ENCODE measurements at places on chromosomes 5 and 9.

- DNase-seq, result peak; percentile 78
These were observed 111.8 kb upstream of the FCN2 start for GRCh38 chr9:134768709-134769351.

- no peak for DNase-seq
These were observed 24.7 kb downstream of the TPPP start for GRCh38 chr5:668283-668995.

DNA sequence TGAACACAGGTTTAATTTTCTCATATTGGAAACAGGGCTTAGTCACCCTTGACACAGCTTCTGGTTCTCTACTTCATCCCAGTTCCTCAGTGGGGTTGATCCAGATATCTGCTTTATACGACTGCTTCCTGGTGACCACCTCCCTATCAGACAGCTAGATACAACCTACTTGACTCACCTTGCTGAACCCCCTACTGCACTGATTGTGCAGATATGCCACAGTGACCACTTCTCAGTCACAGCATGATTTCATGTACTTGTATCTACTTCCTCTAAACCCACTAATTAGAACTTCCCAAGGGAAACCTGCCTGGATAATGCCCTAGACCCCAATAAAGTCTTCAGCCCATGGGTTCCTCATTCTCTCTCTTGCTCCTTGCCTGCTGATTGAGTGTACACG is 18.4 kb upstream of the RFK start:
- no peak for DNase-seq

DNA sequence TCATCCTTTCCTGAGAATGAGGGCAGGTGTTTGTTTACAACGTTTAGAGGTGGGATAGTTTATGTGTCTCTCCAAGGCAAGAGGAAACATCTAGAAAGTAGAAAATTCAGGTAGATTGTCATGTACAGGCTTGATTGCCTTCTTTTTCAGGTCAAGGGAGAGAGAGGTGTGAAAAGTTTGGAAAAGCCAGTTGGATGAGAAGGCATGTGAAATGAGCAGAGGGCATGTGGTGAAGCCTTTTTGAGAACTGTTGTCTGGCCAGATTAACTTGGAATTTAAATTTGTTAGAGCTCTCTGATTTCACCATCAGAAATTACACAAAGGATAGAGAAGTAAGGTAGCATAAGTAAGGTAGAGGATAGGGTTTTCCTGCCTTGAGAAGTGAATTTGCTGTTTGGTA is 74.6 kb downstream of the SNX24 start:
- DNase-seq, result no peak

GRCh38 chr9:8660383-8660782 is 860.8 kb upstream of the DMAC1 start:
- peak; percentile 81 for DNase-seq

DNA sequence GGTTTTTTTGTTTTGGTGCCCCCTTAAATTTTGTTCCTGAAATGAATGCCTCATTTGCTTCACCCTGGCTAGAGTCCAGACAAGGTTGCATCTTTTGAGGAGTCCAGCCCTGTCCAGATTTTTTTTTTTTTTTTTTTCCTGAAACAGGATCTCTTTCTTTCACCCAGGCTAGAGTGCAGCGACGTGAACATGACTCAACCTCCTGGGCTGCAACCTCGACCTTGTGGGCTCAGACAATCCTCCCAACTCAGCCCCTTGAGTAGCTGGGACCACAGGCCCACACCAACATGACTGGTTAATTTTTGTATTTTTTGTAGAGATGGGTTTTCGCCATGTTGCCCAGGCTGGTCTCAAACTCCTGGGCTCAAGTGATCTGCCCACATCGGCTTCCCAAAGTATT is 469.0 kb upstream of the BRINP1 start:
- no peak for DNase-seq

- DNase-seq, result no peak
These were observed 42.2 kb upstream of the AFAP1L1 start for GRCh38 chr5:149229298-149229937.

- DNase-seq, result no peak
These were observed 151.8 kb upstream of the GDNF start for GRCh38 chr5:37991301-37992299.

GRCh38 chr9:16708656-16709435 is 161.6 kb downstream of the BNC2 start:
- peak; percentile 40 for DNase-seq

DNA sequence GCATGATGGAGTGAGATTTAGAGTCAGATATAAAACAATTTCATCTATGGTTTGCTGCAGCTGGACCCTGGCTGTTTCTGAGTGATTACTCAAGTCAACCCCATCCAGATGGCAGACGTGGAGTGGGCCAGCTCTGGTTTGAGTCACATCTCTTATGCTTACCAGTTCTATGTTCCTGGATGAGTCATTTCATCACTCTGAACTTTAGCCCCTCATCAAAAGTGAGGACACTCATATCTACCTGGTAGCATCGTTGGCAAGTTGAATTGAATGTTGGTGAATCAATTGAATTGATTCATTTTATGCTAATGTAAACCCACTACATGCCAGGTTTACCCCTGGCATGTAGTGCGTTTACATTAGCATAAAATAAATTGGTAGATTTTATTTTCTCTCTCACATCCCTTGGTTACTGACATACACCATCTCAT is 176.4 kb downstream of the FGF18 start:
- DNase-seq, result peak; percentile 58

DNA sequence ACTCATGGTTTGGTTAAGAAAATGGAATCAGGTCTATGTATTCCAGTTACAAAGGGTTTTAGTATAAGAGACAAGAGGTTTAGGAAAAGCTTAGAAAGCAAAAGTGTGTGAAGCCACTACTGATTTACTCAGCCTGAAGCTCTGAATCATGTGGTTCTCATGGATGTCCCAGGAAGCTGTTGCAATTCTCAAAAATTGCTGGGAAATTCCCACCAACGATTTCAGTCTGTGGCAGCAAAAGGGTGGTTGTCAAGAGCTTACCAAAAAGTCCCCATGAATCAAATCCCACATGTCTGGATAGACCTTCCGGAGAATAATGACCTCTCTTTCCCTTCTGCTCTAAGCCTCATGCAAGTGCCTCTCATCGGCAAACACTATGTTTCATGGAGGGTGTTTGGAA is 929.9 kb downstream of the TLE4 start:
- DNase-seq, result peak; percentile 2

DNA sequence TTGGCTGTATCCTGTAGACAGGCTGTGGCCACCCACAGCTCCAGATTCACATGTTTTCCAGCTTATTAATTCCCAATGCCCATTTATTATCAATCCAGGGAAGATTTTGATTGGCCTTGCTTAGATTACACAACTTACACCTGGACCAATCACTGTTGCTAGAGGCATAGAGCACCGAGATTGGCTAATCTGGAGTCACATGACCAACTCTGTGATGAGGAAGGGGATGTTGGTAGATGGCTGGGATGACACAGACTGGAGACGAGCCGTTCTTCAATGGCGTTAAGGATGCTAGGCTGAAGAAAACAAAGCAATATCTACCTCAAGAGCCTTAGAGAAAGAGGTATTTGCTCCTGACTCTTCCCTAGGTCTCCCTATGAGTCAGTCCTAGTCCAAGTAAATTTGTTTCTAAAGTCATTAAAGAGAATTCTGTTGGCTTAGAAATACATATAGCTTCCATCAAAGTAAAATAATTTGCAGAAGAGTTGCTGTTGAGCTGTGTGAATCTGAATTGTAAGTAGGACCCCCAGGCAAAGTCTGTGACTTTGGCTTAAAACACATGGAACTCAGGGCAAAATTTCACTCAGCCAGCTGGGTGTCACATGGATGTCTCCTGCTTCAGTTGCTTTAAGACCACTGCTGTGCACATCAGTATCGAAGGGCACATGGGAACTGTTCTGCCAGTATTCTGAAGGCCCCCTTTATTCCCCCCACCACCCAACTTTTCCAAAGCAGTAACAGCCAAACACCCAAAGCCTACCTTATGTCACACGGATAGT is 326.4 kb upstream of the KLF4 start:
- DNase-seq, result no peak

- peak; percentile 89 for DNase-seq
These were observed 85.5 kb downstream of the DCP2 start for GRCh38 chr5:113061846-113062780.

DNA sequence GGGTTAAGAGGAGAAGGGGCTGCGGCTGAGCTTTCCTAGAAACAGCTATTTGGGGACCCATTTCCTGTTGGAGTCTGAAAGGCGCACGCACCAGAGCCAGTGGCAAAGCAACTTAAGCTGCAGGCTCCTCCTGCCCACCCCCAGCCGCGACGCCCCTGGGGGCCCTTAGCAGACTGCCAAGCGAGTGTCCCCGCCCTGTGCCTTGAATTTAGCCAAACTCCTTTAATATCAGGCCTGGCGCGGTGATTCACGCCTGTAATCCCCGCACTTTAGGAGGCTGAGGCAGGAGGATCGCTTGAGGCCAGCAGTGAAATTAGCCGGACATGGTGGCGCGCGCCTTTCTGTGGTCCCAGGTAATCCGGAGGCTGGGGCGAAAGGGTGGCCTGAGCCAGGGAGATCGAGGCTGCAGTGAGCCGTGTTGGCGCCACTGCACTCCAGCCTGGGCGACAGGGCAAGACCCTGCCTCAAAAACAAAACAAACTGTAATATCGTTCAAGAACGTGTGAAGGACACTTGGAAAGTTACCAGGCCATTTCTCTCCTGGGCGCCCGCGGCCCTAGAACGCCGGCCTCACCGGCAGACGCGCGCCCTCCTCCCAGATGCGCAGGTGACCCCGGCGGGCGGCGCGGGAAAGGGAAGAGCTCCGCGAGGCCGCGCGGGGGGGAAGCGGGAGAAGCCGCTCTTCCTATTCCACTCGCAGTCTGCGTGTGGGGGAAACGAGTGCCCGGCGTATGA is 1.0 kb upstream of the F2R start:
- DNase-seq, result no peak

DNA sequence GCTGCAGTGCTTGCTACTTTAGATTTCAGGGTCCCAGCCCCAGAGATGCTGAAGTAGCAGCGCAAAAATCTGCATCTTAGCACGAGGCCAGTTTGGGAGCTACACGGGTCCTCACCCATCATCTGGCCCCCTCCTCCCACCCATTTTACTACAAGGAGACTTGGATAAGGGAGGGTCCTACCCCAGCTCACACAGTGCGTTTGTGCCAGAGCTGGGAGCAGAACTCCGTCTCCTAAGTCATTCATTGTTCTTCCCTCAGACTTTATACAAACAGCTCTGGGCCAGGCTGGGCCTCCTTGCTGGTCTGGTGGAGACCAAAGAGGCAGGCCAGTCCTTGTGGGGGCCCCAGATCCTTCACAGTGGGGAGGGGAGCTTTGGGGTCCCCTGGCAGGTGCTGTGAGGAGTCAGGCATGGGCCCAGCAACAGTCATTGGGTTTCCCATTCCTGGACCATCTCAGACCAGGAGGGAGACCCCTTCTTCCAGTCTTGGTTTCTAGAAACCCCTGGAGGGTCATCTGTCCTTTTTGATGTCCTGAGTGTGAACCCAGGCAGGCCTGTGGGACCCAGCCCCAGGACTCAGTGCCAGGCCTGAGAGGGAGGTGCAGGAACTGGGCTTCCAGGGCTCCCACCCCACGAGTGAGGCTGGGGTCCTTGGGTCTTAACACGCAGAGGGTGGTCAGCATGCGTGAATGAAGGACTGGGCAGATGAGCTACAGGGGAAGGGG is 2.3 kb upstream of the IL17B start:
- DNase-seq, result no peak

GRCh38 chr5:21774281-21774680 is 1078.9 kb downstream of the CDH12 start:
- no peak for DNase-seq

GRCh38 chr5:103909391-103909790 is 346.8 kb upstream of the NUDT12 start:
- no peak for DNase-seq

- DNase-seq, result no peak
These were observed 36.2 kb downstream of the EPB41L4A start for GRCh38 chr5:112382886-112383285.

GRCh38 chr5:50751064-50751657 is 84.7 kb downstream of the PARP8 start:
- DNase-seq, result peak; percentile 38

- DNase-seq, result peak; percentile 86
These were observed 440 bp downstream of the ANXA2R start for GRCh38 chr5:43039471-43040286.

DNA sequence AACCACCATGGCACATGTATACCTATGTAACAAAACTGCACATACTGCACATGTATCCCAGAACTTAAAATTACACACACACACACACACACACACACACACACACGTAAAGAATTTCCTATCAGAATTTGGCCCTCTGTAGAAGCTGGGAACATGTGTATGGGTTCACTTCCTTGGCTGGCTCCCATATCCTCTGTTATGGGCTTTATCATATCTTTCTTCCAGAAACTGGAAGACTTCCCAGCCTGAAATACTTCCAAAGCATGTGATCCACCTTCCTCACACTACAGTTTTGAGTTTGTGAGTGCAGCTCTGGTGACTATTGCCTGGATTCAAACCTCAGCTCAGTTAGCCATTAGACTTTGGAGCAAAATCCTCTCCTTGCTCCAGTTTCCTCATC is 78.6 kb upstream of the GDNF start:
- DNase-seq, result peak; percentile 16

- DNase-seq, result no peak
These were observed 4.6 kb downstream of the DBH start for GRCh38 chr9:133640580-133641395.

- DNase-seq, result no peak
These were observed 327.0 kb downstream of the IZUMO3 start for GRCh38 chr9:24218656-24219055.

GRCh38 chr5:92588876-92589275 is 992.1 kb downstream of the NR2F1-AS1 start:
- no peak for DNase-seq

GRCh38 chr5:17477573-17478265 is 20.3 kb upstream of the TAF11L2 start:
- no peak for DNase-seq

DNA sequence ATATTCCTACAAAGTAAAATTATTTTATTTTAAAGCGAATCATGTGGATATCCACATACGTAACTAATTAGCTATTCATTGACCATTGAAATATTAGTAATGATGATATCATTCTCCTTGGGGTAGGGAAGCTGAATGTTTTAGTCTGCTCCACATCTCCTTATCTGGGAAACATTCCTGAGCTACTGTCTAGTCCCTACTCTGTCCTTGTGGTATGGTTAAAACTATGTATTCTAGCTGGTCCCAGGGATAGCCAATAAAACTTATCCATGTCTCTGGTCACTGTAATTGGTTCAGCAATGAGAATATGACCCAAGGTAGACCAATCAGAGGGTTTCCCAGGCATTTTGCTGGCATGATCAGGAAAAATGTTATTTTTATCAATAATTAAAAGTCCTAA is 76.0 kb upstream of the DAP start:
- DNase-seq, result peak; percentile 66

Measured in fibroblast of skin of right quadriceps (primary cell).